Smooth muscle cell of the pulmonary artery (primary cell): ENCODE measurements at places on chromosomes 12 and 14. TPM values are rescaled to one million over a fixed set of nuclear protein-coding genes. Genes with fewer than 3 reads are reported as not detected.

The KIF26A gene
- total RNA-seq, result under 0.01 and 0.03 TPM in 2 replicates

The PRPF40B gene
- total RNA-seq, result 11.3 and 13.0 TPM in 2 replicates

The TSPAN19 gene
- total RNA-seq, result not detected in 2 replicates

The C14orf119 gene
- 58.3 and 60.9 TPM in 2 replicates for total RNA-seq

The PLEKHD1 gene
- under 0.01 and 0.07 TPM in 2 replicates for total RNA-seq

The DBX2 gene
- not detected in 2 replicates for total RNA-seq

The HCAR1 gene
- 0.17 and 0.85 TPM in 2 replicates for total RNA-seq

The TAS2R42 gene
- total RNA-seq, result not detected in 2 replicates

The ACOT6 gene
- total RNA-seq, result not detected in 2 replicates

The USP44 gene
- total RNA-seq, result 0.69 and 1.8 TPM in 2 replicates

The OR4E2 gene
- total RNA-seq, result not detected in 2 replicates

The PIWIL1 gene
- total RNA-seq, result not detected in 2 replicates

The CIDEB gene
- 1.6 and 2.3 TPM in 2 replicates for total RNA-seq

The KSR2 gene
- under 0.01 TPM in 2 replicates for total RNA-seq

The RILPL1 gene
- total RNA-seq, result 10.8 and 17.1 TPM in 2 replicates

The P2RX2 gene
- not detected in 2 replicates for total RNA-seq

The ANO4 gene
- total RNA-seq, result 0.26 and 1.2 TPM in 2 replicates

The TBX5 gene
- 1.9 and 2.0 TPM in 2 replicates for total RNA-seq
